Hypothalamus (tissue), 51 donors: ENCODE measurements at places on chromosomes 5 and 9.

- no peak for DNase-seq
These were observed 12.2 kb upstream of the CARD19 start for GRCh38 chr9:93083592-93084470.

DNA sequence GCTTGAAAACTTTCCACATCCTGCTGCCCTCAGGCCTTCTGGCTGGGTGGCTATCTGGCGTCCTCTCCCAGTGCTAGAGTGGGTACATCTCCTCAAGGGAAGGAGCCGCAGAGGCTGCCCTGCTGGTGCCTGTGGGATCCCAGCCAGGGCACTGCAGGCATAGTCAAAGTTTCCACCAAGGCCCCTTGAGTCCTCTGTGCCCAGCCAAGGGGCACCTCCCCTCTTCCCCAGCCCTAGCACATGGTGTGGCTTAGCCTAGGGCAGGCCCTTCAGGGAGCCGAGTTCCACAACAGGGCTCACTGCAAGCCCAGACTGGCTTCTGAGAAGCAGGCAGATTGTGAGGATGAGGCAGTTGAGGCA, 103.2 kb downstream of the RGS3 start:
- DNase-seq: no peak

- DNase-seq: no peak
These were observed 25.6 kb downstream of the TMEFF1 start for GRCh38 chr9:100498592-100498991.

- no peak for DNase-seq
These were observed 1034.8 kb downstream of the CDH12 start for GRCh38 chr5:21818370-21818720.

- DNase-seq: no peak
These were observed 22.6 kb downstream of the ABCA1 start for GRCh38 chr9:104905153-104905901.

- DNase-seq: no peak
These were observed 73.8 kb upstream of the XPA start for GRCh38 chr9:97770808-97771372.

DNA sequence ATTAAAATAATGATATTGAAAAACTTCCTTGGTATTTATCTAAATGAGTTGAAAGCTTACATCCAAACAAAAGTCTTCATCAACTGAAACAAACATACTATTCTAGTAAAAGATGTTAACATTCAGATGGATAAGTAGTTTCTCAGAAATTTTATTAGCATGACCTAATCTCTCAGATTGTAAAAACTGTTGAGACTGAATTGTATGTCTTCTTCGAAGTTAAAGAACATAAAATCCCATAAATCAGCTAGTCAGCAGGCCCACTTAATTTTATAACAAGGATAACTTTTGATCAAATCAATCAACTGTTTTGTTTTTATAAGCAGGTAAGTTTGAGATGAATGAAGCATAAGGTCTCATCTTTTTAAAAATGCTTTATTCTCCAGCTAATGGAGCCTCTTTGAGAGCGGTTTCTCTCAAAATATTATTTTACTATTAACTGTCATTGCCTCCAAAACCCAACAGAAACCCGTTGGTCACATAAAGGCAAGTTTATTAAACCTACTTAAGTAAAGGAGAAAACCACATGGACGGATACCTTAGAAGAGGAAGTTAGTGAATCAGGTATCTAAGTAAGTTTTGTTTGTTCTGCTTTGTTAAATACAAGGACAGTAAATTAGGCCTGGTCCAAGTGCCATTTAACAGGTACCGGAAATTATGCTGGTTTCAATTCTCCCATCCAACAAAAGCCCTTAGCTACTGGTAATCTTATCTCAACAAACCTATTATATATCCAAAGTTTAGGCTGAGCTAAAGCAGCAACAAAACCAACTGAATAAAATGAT, 457.0 kb downstream of the PDE4D start:
- DNase-seq: no peak

DNA sequence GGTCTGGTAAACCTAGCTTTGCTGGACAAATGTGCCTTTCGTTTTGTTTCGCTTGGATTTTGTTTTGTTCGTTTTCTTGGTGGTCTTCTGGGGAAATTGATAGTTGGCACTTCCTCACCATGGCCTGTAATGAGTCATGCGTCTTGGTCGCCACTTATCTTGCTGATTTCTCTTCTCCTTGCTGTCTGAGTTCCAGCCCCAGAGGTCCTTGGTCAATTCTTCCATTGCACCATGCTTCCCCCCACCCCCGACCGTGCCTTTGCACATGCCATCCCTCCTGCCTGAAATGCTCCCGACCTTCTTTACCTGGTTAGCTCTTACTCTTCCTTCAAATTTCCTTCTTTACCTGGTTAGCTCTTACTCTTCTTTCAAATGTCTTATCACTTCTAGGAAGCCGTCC, 168.7 kb upstream of the MSX2 start:
- DNase-seq: no peak

GRCh38 chr5:65832603-65833228, 93.7 kb upstream of the ERBIN start:
- DNase-seq: no peak

- no peak for DNase-seq
These were observed 257.8 kb downstream of the BNC2 start for GRCh38 chr9:16612627-16613026.

DNA sequence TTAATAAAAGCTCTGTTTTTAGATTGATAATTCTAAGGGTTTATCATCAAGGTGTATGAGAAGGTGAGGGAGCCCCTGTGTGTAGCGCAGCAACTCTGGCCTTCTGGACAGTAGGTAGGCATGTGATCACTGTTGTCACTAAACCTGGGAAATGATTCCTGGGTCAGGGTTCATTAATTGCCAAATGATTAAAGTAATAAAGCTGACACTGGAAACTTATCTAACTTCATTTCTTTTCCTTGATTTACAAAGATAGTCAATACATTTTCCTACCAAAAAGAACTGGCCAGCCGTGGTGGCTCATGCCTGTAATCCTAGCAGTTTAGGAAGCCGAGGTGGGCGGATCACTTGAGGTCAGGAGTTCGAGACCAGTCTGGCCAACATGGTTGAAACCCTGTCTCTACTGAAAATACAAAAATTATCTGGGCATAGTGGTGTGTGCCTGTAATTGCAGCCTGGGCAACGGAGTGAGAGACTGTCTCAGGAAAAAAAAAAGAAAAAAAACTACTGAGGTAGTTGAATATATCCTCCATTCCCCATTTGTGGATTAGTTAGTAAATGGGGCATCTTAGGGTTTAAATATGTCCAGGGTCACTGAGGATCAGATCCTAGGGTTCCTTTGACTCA, 2.4 kb downstream of the EHMT1 start:
- DNase-seq: no peak
